Stimulated activated CD4-positive, alpha-beta T cell treated with anti-CD3 and anti-CD28 coated beads, TNF-alpha, amount 100 ng/mL, for 24 hours (primary cell): ENCODE measurements at places on chromosomes 2 and 18.

- DNase-seq, result no peak
Observed at GRCh38 chr2:42962508-42962953, 170.1 kb upstream of the HAAO start.

GRCh38 chr2:45637440-45637839, 14.0 kb upstream of the PRKCE start:
- no peak for DNase-seq

- no peak for DNase-seq
Observed at GRCh38 chr2:149020432-149020851, 18.1 kb upstream of the LYPD6B start.

- DNase-seq, result no peak
Observed at GRCh38 chr18:43855376-43855775, 578.1 kb upstream of the SYT4 start.

GRCh38 chr18:48693006-48693405, 154.2 kb downstream of the CTIF start:
- DNase-seq, result no peak

DNA sequence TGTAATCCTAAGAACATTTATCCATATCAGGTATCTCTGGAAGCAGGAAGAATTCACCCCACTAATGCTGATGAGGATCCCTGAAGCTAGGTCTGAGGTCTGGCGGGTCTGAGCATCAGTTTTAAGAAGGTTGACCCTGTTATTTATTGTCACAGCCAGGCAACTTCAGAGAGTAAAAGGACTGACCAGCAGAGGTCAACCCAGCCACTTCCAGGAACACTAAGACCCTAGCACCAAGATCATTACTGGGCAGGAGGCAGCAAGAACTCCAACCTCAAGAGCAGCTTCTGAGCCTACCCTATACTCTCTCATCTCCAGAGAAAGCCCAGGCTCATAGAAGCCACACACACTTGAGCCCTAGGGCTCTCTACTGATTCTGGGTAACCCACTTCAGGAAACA, 901.4 kb downstream of the DCDC2C start:
- no peak for DNase-seq
